ENCODE measurements at places on chromosomes 12 and 14.

- DNase-seq = no peak
These were observed 17.9 kb upstream of the TCL1B start for GRCh38 chr14:95668235-95668772.

DNA sequence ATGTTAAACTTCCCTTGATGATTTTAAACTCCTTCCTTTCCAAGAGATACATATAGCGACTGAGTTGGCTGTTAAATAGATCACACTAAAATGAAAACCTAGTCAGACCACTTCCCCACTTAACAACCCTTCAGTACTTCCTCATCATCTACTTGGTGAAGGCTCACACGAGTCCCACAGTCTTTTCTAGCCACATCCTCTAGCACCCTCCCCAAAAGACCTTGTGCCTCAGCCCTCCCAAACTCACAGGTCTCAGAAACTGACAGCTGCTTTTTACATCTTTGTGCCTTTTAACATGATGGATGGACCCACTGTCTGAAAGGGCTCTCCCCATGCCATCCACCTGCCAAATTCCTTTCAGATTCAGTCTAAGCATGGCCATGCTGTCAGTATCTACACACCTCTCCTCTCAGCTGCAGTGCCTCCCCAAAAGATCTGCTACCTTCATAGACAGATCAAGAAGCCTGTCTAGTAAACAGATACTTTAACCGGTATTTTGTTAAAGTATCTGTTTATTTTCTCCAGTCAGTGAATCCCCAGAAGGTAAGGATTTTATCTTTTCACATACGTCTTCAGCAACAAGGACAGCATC is 65.1 kb upstream of the GPHB5 start:
- peak; percentile 6 for DNase-seq

DNA sequence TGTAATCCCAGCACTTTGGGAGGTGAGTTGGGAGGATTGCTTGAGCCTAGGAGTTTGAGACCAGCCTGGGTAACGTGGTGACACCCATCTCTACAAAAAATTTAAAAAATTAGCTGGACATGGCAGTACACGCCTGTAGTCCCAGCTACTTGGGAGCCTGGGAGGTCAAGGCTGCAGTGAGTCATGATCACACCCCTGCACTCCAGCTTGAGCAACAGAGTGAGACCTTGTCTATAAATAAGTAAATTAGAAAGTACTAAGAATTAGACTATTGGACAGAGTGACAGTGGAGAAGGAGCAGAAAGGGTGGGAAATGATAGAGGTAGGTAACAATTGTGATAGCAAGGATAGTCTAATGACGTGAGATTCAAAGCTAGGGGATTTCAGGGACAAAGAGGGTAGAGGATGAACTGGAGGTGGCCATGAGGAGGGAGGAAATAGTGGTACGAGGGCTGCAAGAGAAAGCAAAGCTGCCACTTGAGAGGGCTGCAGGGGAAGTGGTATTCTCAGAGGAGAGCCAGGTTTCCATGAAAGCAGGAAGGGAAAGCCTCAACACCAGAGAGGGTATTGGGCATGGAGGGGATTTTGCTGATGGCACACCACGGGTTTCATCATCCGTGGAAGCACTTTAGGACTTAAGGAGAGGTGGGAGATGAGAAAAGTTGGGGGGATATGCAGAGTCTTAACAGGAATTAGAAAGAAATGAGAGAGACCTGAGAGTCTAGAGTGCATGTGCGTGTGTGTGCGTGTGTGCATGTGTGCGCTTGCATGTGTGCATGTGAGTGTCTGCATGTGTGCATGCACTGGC is 85.6 kb downstream of the SYNE2 start:
- no peak for DNase-seq

- DNase-seq = no peak
These were observed 8.8 kb downstream of the PPP4R3A start for GRCh38 chr14:91501348-91501747.

DNA sequence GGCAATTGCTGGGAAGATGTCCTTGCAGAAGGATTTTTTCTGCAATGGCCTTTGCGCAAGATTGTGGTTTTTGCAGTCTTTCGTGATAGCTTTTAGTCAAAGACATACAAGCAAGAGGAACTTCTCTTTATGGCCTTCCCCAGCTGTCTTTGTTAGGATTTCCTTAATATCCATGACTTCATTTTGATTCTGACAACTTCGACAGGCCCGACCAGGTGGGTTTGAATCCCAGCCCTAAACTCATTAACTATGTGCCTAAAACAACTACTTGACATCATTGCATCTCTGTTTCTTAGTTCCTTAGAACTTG is 13.3 kb upstream of the VRK1 start:
- DNase-seq = no peak

DNA sequence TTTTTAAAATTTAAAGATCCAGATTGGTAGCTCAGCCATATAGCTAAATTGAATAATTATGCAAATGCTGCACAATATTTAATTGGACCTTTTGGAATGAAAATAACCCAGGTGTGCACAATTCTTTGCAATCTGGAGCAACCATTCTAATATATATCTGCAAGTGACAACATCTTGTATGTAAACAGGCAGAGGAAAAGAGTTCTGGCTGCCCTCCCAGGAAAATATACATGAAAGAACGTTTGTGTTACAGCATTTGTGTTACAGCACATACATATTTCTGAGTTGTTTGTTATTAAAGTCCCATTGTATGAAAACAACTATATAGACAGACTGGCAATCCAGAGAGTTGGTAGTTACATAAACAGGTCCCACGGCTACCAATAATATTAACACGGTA is 377.5 kb downstream of the DIO2 start:
- no peak for DNase-seq

GRCh38 chr12:25655702-25656101 is 102.6 kb upstream of the LMNTD1 start:
- DNase-seq = no peak

GRCh38 chr12:25433024-25433423 is 120.1 kb downstream of the LMNTD1 start:
- no peak for DNase-seq

DNA sequence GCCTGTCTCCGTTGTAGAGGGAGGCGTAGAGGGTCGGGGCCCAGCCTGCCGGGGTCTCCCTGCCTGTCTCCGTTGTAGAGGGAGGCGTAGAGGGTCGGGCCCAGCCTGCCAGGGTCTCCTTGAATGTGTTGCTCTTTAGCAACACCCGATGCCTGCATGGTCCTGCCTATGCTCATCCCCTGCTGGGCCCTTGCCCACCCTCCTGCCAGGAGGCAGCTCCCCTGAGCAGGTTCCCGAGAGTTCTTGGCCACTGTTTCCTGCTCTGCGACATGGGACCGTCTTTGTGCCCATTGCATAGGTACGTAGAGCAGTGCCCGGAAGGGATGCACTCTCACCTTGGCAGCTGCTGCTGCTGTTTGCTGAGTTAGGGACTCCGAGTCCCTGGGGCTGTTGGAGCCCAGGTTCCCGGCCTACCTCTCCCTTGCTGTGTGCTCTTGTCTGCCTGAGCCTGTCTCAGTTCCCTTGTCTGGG is 3.3 kb downstream of the KIF26A start:
- no peak for DNase-seq

DNA sequence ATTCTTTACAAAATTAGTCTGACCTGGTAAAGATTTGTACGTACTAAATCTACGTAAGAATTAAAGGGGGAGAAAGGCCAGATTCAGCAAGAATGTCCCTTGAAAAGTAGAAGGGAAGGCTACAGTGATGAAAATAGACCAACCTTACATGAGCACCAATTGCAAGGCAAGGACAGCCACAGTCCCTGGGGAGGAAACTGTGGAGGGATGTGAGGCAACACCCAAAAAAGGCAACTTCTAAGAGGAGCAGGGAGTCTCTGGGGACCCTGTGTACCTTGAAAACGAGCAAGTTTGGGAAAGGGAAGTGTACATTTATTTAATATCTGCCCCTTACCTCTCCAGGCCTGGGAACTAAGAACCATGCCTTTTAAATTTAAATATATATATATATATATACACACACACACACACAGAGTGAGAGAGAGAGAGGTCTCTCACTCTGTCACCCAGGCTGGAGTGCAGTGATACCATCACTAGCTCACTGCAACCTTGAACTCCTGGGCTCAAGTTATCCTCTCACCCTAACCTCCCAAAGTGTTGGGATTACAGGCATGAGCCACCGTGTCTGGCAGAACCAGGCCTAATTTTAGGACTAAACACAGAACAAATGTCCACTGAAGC is 56.4 kb downstream of the TMCC3 start:
- DNase-seq = no peak

DNA sequence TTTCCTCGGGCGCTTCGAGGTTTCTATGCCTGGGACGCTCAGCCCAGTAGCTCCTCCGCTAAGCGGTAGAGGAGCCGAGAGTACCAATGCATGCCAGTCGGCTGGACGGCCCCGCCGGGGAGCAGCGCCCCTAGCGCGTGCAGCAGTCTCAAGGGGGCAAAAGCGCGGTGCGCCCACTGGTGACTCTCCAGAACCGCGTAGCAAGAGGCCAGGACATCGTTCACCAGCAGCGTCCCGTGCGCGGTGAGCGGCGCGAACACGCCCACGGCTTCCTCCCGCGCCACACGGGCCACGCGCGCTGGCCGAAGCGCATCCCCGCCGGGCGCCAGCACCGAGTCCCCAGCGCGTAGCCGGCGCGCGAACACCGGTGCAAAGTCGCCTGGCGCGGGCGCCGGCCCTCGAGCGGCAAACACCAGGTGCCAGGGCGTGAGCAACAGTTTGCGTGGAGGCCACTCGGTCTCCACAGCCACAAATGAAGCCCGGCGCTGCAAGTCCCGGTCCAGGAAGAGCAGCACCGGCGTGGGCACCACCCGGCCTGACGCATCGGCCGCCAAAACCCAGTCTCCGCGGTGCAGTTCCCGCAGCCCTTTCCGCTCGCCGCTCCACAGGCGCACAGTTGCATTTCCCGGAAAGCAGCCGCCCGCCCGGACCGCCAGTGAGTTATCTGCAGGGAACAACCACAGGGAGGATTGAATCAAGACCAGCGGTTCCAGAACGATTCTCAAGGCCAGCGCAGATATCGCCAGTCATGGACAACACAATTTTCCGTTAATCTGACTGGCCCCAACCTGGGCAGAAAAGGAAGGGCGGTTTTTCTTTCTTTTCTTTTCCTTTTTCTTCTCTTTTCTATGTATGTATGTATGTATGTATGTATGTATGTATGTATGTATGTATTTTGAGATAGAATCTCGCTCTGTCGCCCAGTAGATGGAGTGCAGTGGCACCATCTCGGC is 4.5 kb downstream of the DHH start:
- peak; percentile 41 for DNase-seq

- DNase-seq = no peak
These were observed 16.0 kb upstream of the CMAS start for GRCh38 chr12:22029991-22030390.

GRCh38 chr12:15712160-15712559 is 77.0 kb downstream of the EPS8 start:
- no peak for DNase-seq

DNA sequence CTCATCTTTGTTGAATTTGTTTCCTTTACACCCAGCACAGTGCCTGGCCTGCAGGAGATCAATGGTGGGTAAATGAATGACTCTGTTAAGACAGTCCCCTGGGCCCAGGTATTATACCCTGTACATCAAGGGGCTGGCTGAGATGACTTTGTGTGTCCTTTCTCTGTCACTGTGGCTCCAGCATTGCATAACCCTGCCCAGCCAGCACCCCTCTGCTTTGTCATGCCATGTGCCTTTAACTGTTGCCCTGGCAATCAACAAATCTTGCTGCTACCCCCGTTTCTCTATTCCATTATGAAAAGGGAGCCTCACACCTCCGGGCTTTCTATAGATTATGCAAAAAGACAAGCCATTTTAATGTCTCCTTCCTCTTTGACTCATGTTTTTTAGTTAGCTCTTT is 7.6 kb upstream of the FLVCR2 start:
- no peak for DNase-seq

DNA sequence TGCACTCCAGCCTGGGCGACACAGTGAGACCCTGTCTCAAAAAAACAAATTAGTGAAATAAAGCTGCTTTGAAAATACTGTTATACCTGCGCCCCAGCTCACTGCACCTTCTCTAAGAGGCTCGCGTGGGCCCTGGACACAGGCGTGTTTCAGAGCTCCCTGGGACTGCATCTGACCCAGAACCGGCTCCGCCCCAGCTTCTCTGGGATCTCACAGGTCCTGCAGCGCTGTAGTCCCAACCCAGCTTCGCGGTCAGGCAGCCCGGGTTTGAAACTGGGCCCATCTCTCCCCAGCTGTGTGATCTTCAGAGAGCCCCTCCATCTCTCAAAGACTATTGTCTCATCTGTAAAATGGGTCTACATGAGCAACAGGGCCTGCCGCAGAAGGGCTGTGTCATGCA is 7.5 kb downstream of the RIMBP2 start:
- DNase-seq = no peak

- DNase-seq = no peak
These were observed 1.2 kb downstream of the PYROXD1 start for GRCh38 chr12:21438643-21439042.

- no peak for DNase-seq
These were observed 96.6 kb downstream of the SUDS3 start for GRCh38 chr12:118472940-118473339.

DNA sequence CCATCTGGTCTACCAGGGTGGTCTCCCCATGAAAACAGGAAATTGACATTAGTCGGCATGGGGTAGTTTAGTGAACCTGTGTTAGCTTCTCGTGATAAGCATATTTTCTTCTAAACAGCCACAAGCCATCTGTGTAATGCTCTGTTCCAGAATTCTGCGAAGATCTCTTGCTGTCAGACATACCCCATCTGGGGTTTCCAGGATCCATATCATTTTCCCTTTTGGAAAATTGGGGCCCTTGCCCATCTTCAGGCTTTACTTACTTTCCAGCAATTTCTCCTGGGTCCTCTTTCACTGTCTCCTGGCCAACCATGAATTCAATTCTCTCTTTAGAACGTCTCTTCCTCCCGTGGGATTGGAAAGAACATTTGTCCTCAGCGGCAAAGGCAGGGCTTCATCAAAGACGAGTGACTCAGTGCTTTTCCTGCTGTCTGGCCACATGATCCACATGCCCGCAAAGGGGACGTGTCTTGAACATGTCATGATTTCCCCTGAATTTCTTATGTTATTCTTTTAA is 21.4 kb upstream of the NCOR2 start:
- peak; percentile 24 for DNase-seq

DNA sequence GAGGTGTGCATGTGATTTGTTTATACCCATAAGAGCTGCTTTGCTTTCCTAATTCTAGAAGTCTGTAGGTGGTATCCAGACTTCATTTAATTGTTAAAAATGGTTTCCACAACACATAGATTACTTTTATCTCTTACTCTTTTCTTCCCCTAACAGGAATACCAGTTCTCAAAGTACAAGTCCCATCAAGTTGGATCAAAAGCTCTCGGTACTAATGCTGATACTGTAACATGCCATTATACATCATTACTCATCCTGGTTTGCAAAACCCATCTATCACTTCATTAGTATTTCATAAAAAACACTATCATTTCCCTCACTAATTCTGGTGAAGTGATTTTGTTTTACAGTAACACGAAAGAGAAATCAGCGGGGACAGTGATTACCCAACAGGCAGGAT is 94.3 kb downstream of the PPP2R5E start:
- DNase-seq = no peak
